Activated T-cell treated with anti-CD3 and anti-CD28 coated beads for 24 hours (primary cell): ENCODE measurements at places on chromosomes 11 and 22.

DNA sequence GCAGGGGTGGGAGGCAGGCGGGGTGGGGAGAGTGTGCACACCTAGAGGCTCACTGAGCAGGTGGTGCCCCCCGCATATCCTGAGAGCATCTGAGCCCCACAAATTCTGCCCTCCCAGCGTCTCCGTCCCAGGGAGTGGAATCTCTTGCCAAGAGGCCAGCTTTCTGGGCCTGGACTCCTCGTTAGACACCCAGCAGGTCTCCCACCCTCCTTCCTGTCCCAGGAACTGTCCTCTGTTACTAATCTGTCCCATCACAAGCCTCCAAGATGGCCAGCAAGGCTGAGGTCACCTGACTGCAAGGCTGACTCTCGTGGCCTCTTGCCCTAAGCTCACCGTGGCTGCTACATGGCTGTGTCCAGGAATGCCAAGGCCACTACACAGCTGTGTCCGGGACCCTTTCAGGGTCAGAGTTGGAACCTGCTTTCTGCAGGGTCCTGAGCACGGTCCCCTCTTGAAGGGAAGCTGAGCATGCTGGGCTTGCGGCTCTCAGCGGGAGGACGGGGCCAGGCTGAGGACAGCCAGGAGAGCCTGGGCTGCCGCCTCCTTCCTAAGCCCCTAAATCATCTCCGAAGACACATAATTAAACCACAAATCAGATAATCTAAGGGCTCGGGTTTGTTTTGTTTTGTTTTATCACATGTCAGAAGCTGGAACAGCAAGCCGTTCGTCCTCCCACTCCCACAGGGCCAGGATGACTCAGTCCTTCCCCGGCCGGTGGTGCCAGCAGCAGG, 1327.3 kb downstream of the TBC1D22A start:
- no peak for DNase-seq

DNA sequence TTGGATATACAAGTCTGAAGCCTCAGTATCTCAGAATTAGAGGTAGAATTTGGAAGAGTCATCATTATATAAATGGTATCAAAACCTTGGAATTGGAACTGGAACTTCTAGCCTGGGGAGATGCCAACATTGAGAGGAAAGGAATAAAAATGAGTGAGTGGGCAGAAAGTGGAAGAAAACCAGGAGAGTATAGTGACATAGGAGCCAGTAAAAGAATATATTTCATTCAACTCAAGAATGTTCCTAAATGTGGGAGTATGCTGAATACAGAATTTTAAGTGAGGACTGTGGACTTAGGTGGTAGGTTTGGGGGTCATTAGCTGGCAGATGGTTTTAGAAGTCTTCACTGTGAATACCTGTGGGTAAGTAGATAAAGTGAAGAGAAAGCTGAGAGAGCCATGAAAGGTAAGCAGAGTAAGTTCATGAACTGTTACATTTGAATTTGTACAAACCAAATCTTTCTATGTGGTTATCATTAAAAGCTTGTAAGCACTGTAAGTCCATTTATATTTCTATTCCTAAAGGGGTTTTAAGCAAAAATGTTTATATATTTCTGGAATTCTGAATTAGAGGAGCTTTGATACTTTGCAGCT, 60.2 kb downstream of the PDHX start:
- no peak for DNase-seq

- DNase-seq: no peak
Observed at GRCh38 chr11:35752115-35752514, 89.5 kb downstream of the TRIM44 start.

- no peak for DNase-seq
Observed at GRCh38 chr11:33362051-33362910, 105.1 kb downstream of the HIPK3 start.

DNA sequence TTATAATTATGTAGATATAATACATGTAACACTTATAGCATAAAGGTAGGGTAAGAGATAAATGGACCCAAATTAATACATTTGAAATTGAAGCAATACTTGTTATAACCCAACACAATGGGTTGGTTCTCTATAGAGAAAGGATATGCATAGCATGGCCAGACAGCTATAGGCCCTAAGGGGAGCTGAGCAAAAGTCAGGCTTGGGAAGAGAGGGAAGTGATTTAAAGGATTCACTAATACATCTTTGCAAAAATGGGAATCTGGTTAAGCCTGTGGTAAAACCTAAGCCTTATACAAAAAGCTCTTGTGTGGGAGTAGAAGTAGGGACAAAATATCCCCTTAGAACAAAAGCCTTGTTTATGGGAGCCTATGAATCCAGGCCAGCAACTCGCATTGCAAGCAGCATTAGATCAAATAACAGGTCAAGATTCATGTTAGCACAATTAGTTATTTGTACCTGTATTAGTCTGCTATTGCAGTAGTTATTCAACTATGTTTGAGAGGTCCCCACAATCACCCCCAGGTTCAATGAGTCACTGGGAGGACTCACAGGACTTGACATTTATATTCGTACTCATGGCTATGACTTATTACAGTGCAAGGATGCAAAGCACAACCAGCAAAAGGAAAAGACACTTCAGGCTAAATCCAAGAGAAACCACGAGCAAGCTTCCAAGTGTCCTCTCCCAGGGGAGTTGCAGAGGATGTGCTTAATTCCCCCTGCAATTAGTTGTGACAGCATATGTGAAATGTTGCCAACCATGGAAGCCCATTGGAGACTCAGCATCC, 144.7 kb upstream of the LMO1 start:
- no peak for DNase-seq

DNA sequence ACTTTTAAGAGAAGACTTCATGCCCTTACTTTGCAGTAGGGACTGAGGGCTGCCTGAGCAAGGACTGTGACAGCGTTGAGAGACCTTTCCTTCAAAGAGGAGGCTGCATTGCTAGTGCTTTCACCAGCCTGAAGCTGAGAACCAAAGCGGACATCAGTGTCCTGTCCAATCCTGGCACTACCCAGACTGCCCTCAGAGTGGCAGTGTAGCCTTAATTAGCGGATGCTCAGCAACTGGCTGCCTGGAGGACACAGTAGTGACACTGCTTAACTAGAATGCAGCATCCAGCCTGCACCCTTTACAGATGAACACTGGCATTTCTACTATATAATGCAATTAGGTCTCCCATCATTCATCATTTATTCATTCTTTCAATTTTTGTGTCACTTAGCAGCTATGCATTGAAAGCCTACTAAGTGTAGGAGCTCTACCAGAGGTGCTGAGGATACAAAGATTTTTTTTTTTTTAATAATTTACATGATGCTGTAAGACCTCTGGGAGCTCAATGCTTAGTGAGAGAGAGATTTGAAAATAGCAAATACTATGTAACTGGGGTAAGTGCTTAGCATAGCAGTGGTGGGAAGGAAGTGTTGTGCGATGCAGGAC, 36.9 kb upstream of the SLC36A4 start:
- DNase-seq: peak; percentile 46

DNA sequence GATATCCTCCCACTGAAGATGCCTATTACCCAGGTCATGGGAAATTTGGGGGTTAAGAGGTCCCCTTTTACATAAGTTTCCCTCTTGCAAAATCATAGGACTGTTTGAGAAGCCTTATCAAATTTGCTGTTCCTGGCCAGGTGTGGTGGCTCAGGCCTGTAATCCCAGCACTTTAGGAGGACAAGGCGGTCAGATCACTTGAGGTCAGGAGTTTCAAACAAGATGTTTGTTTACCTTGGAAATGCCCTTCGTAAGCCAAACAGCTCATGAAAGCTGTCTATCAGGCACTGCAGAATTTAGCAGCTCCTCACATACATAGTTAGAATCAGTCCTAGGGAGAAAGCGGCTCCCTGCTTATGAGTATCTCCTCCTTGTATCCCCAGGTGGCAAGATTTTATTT, 4.9 kb upstream of the EI24 start:
- DNase-seq: no peak

- DNase-seq: no peak
Observed at GRCh38 chr11:77672264-77672663, 34.7 kb upstream of the CLNS1A start.

GRCh38 chr11:86069408-86070101, 671 bp upstream of the PICALM start:
- DNase-seq: no peak

GRCh38 chr22:20981787-20982562, at the start of gene LZTR1:
Gene LZTR1, plus strand, starts transcription at chr22:20982297. Its CDS starts 75 bp downstream, at chr22:20982372.
- DNase-seq: peak; percentile 69

DNA sequence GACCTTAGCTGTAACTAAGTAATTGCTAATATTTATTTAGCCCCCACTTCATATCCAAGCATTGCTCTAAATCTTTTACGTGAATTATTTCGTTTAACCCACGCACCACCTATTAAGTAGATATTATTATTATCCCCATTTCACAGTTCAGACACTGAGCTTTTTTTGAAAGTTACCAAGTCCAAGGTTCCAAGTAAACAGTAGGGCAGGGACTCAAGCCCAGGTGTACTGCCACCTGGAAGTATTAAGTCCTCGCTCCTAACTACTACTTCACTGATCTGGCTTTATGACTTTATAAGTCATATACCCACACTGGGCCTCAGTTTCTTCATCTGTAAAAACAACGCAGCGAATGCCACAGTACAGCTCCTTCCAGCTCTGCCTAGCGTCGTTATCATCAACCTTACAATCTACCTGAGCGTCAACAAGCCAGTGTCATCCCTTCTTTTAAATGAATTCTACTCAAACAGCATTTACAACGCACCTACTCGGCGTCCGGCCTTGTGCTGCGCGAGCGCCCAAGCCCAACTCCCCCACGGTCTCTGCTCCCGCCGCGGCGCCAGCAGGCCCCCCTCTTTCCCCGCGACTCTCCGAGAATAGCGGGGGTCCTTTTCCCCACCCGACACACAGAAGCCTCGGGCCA, 624 bp downstream of the TMEM41B start:
- DNase-seq: peak; percentile 1
